ENCODE measurements at places on chromosomes 1 and 21.
A peak's percentile ranks its signal among the peaks of the same experiment; 100 is the strongest.

GRCh38 chr1:163401211-163401610 is 79.5 kb downstream of the NUF2 start:
- no peak for DNase-seq

DNA sequence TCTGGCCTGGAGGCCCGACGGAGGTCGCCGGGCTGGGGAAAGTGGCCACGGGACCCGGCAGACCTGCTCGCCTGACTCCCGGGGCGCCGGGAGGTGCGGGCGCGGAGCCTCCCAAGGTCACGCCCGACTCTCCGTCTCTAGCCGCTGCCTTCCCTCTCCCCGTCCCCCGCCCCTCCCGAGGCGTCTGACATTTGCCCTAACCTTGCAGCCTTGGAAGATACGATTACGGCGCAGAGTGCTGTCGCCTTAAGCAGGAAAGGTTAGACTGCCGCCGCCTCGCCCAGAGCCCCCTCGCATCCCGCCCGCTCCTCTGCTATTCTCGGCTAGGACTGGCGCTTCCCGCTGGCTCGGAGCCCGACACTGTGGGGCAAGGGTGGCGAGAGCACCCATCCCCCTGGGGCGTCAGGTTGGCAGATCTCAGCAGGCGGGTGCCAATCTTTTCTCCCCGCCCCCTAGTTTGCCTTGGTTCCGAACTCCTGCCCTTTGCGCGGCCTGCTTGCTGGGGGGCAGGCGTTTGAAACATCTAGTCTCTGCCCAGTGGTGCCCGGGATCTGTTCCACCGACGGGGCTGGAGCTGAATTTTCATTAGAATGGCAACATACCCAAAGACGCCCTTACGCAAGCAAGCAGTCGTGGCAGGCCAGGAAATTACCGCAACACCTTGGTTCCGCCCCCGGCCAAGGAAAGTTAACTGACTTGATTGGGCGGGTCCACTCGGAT is 835 bp downstream of the PGM1 start:
- DNase-seq = peak; percentile 42

DNA sequence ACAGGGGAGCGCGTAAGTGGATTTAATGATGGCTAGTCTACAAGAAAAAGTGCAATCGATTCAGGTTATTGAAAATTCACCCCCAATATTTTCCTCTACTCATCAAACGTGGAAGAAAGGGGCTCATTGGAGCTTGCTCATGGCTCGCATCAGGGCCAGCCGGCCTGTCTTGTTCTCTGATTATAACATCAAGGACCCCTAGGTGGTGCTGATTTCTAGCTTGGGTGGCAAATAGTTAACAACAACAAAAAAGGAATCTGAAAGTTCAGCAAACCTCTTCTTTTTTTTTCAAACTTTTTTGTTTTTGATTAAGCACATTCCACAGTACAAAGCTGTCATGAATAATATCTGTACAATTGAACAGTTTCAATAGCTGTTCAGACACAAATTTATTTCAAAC is 35.8 kb upstream of the SOD1 start:
- DNase-seq = peak; percentile 35

GRCh38 chr1:163227126-163227525 is 24.4 kb upstream of the RGS5 start:
- no peak for DNase-seq

DNA sequence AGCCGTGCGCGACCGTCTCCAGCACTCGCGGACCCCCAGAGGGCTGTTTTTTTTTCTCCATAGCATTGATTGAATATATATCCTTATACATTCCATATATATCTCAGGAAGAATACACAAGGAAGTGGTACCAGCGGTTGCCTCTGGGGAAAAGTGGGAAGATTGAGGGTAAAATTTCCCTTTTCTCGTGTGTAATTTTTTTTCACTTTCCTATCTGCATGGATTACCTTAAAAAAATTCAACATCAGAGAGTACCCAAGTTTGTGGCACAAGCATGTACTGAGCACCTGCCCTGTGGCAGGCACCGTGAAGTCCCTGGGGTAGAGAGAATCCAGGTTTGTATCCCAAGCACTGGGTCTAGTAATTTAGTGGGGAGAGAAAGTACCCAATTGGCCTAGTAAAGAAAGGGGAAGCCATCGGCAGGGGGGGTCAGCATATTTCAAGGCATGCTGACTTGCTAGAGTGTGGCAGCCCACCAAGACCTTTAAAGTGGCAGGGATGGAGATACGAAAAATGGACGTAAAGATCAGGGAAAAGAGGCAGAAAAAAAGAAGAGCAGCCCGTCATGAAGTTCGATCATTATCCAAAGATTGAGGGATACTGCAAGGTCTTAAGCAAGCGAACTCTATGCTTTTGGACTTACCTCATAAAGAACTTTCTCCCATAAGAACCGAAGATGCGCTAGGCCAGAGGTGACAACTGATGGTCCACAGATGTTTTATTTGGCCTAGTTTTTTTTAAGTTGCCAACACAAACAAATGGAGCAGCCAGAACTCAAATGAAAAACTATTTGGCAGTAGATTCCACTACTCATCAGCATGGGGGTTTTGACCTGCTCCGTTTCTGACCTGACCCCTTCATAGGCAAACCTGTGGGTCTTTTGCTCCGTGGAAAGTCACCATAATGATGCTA is 1.5 kb upstream of the HMGN1 start:
- no peak for DNase-seq

DNA sequence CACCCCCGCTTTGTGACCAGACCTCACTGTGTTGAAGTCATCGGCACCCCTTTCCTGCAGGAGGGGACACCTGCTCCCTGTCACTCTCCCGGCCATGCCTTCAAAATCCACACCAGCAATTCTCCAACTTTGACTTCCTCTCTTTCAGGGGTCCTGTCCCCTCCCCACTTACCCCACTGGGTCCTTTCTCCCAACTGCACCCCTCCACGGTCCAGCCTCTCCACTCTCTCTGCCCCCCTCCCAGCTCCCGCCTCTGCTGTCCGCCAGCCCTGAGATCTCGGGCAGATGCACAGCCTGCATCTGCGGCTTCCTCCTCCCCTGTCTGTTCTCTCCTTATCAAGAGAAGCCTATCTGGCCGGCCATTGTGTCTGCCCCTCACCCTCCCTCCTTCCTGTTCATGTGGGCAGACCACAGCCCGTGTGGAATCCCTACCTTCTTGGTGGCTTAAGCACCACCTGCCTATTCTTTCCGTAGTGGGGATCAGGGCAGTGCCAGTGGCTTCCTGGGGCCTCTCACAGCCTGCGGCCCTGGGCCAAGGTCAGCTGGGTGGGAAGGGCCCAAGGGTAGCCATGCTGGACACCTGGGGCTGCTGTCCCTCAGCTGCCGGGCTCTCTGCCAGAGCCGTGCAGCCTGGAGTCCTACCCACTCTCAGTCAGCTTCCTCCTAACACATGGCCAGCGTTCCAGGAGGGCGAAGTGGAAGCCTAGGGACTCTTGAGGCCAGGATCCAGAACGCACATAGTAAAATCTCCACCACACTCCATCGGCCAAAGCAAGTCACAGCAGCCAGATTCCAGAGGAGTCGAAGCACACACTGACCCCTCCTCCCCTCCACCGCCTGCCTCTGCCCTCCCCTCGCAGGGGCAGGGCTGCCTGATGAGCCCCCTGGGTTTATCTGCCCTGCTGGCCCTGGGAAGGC is 5.1 kb upstream of the HES4 start:
- DNase-seq = no peak
